ENCODE measurements at places on chromosomes 16 and 17.

- H3K4me3 ChIP-seq, result no peak overlapping the region
- no peak overlapping the region for H3K27ac ChIP-seq
- no peak for DNase-seq
- H3K4me1 ChIP-seq, result peaks cover 21% of the 10 kb centered on the region
Measured at GRCh38 chr17:80920441-80920840, 71.2 kb upstream of the CHMP6 start.

- H3K27me3 ChIP-seq, result no peaks in the 10 kb centered on the region
- peak overlapping the region; percentile 15 for H3K4me3 ChIP-seq
- H3K4me1 ChIP-seq, result peaks cover 33% of the 10 kb centered on the region
Measured at GRCh38 chr17:50765454-50766221, 1.7 kb downstream of the ANKRD40CL start.

GRCh38 chr17:2230877-2231276, 72.7 kb downstream of the SMG6 start:
- H3K27ac ChIP-seq, result no peak overlapping the region
- H3K27me3 ChIP-seq, result no peaks in the 10 kb centered on the region
- H3K4me3 ChIP-seq, result no peak overlapping the region

DNA sequence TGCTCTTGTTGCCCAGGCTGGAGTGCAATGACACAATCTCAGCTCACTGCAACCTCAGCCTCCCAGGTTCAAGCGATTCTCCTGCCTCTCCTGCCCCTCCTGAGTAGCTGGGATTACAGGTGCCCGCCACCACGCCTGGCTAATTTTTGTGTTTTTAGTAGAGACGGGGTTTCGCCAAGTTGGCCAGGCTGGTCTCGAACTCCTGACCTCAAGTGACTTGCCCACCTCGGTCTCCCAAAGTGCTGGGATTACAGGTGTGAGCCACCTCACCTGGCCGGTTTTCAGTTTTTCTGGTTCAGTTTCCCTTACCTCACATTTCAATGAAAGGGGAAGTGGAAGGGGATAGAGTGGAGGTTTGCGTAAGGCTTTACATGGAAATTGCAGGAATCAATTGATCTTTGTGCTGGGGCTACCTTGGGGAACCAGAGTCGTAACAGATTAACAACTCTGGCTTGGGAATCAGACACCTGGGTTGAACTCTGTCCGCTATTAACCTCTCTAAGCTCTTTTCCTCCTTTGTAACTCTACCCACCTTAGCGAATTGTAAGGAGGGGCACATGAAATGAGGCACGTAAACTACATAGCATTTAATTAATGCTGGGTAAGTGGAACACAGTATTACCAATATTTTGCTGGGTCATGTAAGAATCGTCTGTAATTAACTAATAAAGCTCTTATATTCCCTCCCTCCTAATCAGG, 3.2 kb downstream of the MPV17L start:
- no peak overlapping the region for H3K27ac ChIP-seq
- no peaks in the 10 kb centered on the region for H3K27me3 ChIP-seq
- H3K36me3 ChIP-seq, result no peaks in the 10 kb centered on the region
- no peak for DNase-seq

DNA sequence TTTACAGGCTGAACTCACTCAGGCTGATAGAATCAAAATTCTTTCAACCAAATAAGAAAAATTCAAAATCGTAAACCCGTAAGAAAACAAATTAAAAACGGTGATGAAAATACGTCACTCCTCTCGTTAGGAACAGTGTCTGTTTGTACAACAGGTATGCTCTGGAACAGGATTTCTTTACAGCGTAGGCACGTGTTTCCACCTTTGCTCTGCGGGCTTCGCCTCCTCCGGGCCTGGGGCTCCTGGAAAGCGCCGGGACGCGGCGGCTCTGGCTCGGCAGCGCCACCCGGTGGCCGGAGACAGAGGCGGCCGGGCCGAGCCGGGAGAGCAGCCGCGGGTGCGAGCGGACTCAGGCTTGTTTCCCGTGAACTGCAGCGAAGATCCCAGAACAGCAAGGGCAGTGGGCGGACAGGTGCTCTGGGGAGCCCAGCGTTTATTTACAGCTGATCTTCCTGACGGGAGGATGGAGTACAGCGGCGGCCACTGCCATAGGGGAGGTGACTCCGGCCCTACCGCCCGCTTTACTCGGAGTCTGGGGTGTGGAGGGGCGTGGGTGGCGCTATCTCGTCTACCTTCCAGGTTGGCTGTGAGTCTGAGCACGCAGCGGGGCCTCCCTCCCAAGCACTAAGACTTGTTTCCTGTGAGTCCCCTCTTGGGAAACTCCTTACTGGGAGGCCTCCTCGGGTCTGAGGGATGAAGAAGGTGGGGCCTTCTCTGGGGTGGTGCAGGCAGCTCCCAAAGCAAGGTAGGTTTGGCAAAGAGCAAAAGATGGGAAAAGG, 40.5 kb upstream of the ATP2A3 start:
- H3K4me1 ChIP-seq, result no peaks in the 10 kb centered on the region
- no peak overlapping the region for H3K4me3 ChIP-seq
- no peaks in the 10 kb centered on the region for H3K27me3 ChIP-seq
- H3K27ac ChIP-seq, result no peak overlapping the region

DNA sequence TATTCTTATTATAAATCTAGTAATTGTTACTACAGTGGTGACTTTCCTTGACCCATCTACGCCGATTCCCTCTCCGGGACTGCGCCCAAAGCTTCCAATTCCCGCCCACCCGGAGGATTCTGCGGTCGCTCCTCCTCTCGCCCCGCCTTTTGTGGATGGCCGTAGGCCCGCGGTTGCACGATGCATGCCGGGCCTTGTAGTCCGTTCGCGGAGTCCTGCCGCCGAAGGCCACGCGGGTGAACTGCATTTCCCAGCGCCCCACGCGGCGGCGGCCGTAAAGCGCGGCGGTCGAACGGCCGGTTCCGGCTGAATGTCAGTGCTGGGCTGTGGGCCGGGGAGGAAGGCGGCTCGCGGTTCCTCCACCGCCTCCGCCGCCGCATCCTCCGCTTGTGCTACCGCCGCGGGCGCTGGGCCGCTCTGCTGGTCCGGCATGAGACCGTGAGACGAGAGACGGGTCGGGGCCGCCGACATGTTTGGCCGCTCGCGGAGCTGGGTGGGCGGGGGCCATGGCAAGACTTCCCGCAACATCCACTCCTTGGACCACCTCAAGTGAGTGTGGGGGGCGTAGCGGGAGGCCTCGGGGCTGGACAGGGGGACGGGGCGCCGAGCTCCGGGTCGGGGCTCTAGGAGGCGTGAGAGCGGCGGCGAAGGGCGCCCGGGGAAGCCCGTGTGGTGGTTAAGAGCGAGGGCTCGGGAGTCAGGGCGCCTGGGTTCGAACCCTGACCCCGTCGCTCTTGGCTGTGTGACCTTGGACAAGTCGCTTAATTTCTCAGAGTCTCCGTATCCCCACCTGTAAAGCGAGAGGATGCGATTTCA, at the start of gene CLEC16A:
Gene CLEC16A, plus strand, starts transcription at position 316 of the 816 bp plus-strand sequence. Its CDS starts 154 bp downstream, at position 470.
- peak within 1 kb of the TSS; percentile 90 for H3K27ac ChIP-seq
- no peaks in the 10 kb centered on the region for H3K36me3 ChIP-seq
- peak within 1 kb of the TSS; percentile 98 for H3K4me3 ChIP-seq
- peak; percentile 89 for DNase-seq

- no peaks in the 10 kb centered on the region for H3K36me3 ChIP-seq
Measured at GRCh38 chr17:10149573-10150399, 48.6 kb downstream of the GAS7 start.

DNA sequence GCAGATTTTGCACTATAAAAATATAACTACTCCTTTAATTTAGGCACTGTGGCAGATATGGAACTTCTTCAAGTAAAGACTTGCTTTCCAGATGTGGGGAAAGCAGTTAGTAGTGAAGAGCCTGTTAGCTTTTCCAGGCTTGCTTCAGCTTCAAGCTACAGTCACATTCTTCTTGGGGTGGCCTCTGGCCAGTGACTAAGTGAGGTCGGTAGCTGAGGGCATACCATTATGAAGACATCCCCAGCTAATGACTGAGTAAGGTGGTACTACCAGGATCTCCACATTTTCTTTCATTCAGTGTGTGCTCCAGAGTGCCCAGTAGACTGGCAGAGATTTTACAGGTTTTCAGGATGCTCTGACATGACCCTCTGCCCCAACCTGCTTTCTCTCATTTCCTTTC, 167.1 kb upstream of the KIF2B start:
- H3K27me3 ChIP-seq, result no peaks in the 10 kb centered on the region
- H3K4me3 ChIP-seq, result no peak overlapping the region
- H3K27ac ChIP-seq, result no peak overlapping the region
- no peak for DNase-seq

DNA sequence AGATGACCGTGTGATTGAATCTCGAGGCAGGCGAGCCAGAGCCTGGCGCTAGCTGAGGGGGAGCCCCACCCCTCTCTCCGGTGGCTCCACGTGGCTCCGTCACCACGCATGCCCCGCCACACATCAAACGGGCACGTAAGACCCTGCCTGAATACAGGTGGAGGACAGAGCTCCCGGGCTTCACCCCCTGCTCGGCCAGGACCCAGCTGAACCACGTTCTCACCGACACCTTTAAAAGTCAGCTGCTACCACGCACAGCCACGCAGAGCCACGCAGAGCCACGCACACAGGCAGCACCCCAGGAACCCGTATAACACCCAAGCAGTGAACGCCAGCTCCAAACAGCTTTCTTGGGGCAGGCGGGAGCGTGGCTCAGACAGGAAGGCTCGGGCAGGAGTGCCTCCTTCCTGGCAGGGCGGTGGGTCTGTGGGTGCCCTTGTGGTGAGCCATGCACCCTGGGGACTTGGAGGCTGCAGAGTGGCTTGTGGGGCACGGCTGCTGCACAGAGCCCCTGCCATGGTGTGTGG, 4.4 kb downstream of the TMEM204 start:
- no peak overlapping the region for H3K27ac ChIP-seq
- peaks cover 28% of the 10 kb centered on the region for H3K4me1 ChIP-seq
- H3K4me3 ChIP-seq, result no peak overlapping the region

DNA sequence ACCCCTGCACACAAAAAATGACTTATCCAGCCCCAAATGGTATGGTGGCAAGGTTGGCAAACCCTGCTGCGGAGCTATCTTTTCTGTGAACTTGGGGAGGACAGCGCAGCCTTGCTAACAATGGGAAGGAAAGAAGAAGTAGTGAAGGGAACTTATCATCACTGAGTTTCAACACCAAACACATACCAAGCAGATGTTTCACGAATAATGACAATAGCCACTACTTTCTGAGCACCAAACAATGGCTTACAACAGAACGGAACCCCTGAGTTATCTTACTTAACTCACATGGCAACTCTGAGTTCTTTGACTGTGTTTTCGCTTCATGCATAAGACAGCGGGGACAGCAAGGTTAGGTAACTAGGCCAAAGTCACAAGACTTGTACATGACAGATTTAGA, 148.9 kb downstream of the XYLT1 start:
- H3K4me3 ChIP-seq, result no peak overlapping the region
- DNase-seq, result no peak
- H3K36me3 ChIP-seq, result no peaks in the 10 kb centered on the region
- no peaks in the 10 kb centered on the region for H3K27me3 ChIP-seq

GRCh38 chr17:41738077-41738800, 3.8 kb upstream of the HAP1 start:
- peak; percentile 22 for DNase-seq
- no peak overlapping the region for H3K4me3 ChIP-seq
- peaks cover 20% of the 10 kb centered on the region for H3K4me1 ChIP-seq

DNA sequence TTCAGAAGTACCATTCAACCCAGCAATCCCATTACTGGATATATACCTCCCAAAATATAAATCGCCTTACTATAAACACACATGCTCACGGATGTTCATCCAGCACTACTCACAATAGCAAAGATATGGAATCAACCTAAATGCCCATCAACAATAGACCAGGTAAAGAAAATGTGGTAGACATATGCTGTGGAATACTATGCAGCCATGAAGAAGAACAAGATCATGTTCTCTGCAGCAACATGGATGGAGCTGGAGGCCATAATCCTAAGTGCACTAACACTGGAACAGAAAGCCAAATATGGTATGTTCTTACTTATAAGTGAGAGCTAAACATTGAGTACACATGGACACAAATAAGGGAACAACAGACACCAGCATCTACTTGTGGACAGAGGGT, 7.8 kb downstream of the ALOX15 start:
- H3K4me3 ChIP-seq, result no peak overlapping the region
- no peaks in the 10 kb centered on the region for H3K27me3 ChIP-seq
- no peak for DNase-seq
- no peaks in the 10 kb centered on the region for H3K4me1 ChIP-seq
- no peak overlapping the region for H3K27ac ChIP-seq

DNA sequence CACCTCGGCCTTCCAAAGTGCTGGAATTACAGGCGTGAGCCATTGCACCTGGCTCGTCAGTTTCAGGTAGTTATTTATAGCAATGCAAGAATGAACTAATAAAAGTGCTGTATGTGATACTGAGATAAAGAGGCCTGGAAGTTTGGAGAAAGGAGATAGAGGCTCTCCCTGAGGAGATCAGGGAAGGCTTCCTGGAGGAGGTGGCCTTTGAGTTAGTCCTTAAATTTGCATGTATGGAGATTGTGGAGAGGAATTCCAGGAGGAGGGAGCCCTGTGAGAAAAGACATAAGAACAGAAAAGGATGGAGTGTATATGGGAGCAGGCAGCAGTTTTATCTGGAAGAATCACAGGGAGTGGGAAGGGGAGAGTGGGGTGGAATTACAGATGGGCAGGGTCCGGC, 276.6 kb upstream of the EEF2KMT start:
- no peaks in the 10 kb centered on the region for H3K27me3 ChIP-seq
- DNase-seq, result no peak
- H3K36me3 ChIP-seq, result no peaks in the 10 kb centered on the region
- H3K4me3 ChIP-seq, result no peak overlapping the region

- no peak overlapping the region for H3K27ac ChIP-seq
- no peaks in the 10 kb centered on the region for H3K36me3 ChIP-seq
- H3K4me1 ChIP-seq, result peaks cover 55% of the 10 kb centered on the region
- DNase-seq, result no peak
- H3K27me3 ChIP-seq, result no peaks in the 10 kb centered on the region
Measured at GRCh38 chr16:3819746-3820724, 60.5 kb downstream of the CREBBP start.

GRCh38 chr17:38753071-38753506, 548 bp downstream of the PSMB3 start:
- no peaks in the 10 kb centered on the region for H3K27me3 ChIP-seq
- H3K36me3 ChIP-seq, result peaks cover 19% of the 10 kb centered on the region
- peak overlapping the region; percentile 82 for H3K27ac ChIP-seq
- no peak for DNase-seq

GRCh38 chr17:83129676-83130075, 50.3 kb downstream of the METRNL start:
- H3K27ac ChIP-seq, result no peak overlapping the region
- H3K4me3 ChIP-seq, result no peak overlapping the region
- H3K36me3 ChIP-seq, result no peaks in the 10 kb centered on the region
- H3K27me3 ChIP-seq, result no peaks in the 10 kb centered on the region

- H3K36me3 ChIP-seq, result no peaks in the 10 kb centered on the region
- H3K27me3 ChIP-seq, result no peaks in the 10 kb centered on the region
- no peak overlapping the region for H3K4me3 ChIP-seq
- no peak for DNase-seq
- H3K27ac ChIP-seq, result no peak overlapping the region
Measured at GRCh38 chr17:36469733-36470132, 16.7 kb upstream of the ZNHIT3 start.

All from thoracic aorta (tissue), 2 donors.